ENCODE measurements at places on chromosomes 12 and 14.

GRCh38 chr14:57845316-57845715, 20.6 kb downstream of the SLC35F4 start:
- no peak for DNase-seq

- DNase-seq: no peak
These were observed 444.1 kb downstream of the RAD51B start for GRCh38 chr14:68263563-68264259.

DNA sequence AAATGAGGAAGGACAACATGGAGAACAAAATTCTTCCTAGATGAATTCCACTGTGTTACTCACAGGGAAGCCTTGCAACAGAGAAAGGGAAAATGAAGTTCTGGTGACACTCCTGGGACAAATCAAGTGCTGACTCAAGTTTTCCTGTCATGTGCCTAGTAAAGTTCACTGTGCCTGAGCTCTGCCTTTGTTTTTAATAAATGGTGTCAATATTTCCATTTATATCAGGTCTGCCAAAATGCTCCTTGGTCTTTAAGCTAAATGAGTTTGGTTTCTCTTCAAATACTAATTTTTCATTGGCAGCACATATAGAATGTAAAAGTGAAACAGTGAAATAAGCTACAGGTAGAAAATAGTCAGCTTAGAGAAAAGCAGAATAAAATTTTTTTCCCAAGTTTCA, 33.0 kb downstream of the HIGD1C start:
- DNase-seq: peak; percentile 47

DNA sequence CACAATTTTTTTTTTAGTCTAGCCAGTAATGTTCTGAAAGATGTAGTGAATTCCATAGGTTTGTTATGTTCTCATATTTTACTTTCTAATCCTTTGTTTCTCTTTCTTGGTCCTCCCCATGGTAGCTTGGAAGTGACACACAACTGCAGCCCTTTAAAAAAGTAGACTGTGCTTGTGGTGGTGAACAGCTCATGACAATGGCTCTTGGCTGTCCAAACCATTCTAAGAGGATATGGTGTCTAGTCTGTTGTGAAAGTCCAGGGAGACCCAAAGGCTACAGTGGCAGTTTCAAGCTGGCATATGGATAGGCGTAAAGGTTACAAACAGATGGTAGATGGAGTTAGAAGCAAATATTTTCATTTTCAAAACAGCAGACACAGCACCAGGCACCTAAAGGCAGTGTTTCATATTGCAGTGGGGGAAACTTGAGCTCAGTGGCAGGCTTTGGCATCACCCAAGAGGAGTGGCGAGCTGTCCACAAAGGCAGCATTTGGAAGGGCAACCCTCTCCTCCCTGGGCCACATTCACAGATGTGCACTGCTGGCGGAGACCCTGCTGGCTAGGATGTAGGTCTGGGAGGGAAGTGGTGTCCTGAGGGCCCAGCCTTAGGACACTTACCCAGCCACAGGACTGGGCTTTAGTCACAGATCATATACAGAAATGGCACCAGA, 102.1 kb downstream of the DYRK2 start:
- DNase-seq: no peak

- no peak for DNase-seq
These were observed 225.5 kb downstream of the CCDC91 start for GRCh38 chr12:28415755-28416154.

GRCh38 chr14:78592616-78593219, 422.5 kb downstream of the NRXN3 start:
- DNase-seq: no peak

GRCh38 chr14:91719839-91720238, 12.0 kb downstream of the CATSPERB start:
- DNase-seq: no peak

GRCh38 chr14:64995291-64995690, 8.6 kb downstream of the FNTB start:
- no peak for DNase-seq

DNA sequence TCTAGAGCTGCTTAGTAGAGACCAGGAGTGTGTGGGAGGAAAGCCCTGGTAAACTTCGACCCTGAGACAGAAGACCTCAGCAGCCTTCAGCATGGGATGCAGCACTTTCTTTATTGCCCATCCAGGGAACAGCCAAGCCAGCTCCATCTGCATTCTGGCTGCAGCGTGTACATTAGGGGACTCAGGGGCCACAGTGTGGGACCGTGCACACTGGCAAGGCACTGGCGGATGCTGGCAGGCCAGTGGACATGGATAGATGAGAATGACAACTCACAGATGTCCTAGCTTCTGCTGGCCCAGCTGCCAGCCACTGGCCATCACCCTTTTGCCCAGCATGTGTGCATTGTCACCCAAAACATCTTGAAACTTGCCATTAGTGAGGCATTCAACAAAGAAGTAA, 12.5 kb downstream of the PLD4 start:
- peak; percentile 17 for DNase-seq

DNA sequence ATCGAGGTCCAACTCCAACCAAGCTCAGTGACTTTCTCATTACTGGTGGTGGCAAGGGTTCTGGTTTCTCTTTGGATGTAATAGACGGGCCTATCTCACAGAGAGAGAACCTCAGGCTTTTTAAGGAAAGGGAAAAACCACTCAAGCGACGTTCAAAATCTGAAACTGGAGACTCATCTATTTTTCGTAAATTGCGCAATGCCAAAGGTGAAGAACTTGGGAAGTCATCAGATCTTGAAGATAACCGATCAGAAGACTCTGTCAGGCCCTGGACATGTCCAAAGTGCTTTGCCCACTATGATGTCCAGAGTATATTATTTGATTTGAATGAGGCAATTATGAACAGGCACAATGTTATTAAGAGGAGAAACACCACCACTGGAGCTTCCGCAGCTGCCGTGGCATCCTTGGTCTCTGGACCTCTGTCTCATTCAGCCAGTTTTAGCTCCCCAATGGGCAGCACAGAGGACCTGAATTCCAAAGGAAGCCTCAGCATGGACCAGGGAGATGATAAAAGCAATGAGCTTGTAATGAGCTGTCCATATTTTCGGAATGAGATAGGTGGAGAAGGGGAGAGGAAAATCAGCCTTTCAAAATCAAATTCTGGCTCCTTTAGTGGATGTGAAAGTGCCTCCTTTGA, 343.5 kb upstream of the RGS6 start:
- no peak for DNase-seq

GRCh38 chr14:100439781-100440180, 116.6 kb downstream of the SLC25A47 start:
- no peak for DNase-seq

DNA sequence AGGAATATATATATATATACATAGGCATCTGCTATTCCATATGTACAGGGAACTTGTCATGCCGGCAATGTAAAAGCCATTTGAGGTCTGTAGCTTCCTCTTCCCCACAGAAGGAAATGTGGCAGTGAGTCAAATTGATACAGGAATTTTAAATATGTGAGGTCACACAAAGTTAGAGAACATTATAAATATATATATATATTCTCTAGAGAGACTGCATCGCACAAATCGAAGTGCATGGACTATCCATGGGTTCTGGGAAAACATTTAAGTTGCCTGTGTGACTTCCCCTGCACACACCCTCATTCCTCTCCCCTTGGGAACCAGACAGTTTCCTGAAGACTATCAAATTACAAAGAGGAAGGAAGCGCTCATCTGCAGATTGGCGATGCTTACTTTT, 100.9 kb upstream of the CCDC91 start:
- no peak for DNase-seq

DNA sequence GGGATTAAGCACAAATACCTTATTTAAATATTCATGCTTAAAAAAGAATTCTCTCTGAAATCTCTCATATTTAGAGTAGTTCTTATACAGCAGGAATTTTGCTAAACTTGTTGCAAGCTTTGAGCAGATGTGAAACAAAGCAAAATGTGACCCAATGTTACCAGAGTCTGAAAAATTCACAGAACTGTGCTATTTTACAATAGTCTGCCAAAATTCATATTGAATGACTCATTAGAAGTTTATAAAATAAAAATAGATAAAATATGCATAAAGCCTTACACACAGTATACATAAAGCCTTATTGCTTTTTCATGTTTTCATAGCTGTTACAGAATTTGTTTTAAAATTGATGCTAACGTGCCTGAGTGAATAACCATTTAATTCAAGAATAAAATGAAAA, 17.8 kb upstream of the RHOJ start:
- no peak for DNase-seq

DNA sequence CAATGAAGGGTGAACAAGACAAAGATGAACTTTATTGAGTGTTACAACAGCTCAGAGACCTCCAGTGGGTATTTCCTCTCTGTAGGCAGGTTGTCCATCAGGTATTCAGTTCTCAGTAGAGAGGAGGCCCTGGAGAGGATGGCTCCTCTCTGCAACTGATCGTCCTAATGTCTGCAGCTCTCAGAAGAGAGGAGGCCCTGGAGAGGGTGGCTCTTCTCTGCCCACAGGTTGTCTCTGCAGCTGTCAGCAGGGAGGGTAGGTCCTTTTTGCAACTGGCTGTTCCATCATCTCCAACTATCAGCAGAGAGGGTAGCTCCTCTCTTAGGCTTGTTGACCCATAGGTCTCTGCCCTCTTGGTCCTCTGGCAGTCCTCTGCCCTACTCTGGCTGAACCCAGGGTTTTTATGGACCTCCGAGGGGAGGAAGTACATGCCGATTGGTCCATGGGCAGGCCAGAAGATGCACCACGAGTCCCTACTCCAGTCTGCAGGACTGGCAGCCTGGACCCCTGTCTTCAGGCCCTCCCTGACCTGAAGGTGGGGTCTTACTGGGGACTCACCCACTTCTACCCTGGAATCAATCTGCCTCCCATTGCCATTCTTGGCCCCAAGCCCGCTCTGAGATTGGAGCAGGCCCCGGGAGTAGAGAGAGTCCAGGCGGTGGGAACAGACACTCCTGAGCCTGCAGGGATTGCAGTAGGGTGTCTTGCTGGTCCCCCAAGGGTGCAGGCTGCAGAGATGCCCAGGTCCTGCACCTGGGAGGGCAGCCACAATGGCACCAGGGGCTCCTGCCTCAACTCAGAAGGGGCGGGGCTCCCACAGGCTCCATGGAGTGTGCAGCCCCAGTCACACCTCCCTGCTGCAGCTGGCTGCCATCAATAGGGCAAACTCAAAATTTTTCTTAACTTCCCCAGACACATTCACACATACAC, 2.3 kb downstream of the TMEM116 start:
- no peak for DNase-seq

GRCh38 chr12:117521346-117521745, 159.9 kb upstream of the NOS1 start:
- DNase-seq: no peak

DNA sequence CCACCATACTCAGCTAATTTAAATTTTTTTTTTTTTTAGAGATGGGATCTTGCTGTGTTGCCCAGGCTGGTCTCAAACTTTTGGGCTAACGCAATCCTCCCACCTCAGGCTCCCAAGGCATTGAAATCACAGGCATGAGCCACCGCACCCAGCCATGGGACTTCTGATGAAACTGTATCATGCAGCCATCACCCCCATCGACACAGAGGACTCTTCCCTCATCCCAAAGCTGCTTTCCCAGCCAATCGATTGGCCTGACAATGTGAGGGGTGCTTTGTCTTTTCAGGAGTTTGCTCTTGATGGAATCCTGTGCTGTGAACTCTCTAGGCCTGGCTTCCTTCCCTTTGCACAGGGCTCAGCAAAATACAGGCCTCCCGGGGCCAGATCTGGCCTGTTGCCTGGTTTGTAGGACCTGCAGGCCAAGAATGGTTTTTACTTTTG, 59.6 kb upstream of the NCOR2 start:
- no peak for DNase-seq

- DNase-seq: no peak
These were observed 230.5 kb downstream of the ATP23 start for GRCh38 chr12:58171914-58172313.

- no peak for DNase-seq
These were observed 593.7 kb downstream of the TMEM121 start for GRCh38 chr14:106120101-106120500.

DNA sequence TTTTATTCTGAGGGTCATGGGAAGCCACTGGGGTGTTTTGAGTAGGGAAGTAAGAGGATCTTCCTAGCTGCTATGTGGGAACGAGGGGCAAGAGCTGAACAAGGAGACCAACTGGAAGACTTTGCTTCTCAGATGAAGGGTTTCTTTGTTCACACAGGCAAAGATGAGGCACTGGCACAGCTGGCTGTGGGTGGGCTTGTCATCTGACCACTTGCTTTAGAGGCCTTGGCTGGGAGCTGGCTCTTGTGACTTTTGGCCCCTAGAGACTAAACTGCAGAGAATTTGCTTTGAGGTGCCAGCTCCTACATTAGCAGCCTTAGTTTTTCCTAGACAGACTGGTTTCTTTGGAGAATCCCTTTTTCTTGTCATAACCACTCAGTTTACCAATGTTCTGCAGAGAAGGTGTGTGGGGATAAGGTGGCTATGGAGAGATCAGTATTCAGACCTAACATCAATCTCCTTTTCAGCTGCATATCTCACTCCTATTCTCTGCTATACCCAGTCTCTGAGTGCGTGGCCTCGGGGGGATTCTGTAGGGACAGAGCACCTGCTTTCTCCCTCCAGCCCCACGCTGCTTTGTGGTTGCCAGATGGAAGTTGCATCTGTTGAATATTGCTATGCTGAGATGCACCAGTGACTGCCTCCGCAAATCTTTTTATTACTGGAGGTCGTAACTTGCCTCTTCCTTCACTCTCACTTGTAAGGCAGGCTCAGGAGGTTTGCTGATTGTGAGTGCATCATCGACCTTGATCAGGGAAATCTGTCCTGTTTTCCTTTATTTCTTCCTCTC, 12.7 kb downstream of the PPP2R5C start:
- DNase-seq: no peak

DNA sequence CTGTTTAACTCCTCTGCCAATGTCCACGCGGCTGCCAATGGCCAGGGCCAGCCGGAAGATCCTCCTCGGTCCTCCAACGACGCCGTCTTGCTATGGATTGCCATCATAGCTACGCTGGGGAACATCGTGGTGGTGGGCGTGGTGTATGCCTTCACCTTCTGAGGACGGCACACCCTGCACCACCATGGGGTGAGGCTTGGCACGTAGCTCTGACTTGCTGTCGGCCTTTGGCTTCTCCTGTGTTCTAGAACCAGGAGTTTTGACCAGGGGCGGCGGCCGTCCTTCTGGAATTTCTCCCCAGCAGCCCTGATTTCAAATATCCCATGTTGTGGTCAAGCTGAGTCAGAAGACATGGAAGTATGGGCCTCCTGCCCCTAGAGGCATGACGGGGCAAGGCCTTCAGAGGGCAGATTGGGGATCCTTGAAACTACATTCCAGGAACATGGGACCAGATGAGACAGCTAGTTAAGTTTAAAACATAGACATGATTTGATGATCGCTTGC, 47.5 kb downstream of the C14orf132 start:
- DNase-seq: no peak

DNA sequence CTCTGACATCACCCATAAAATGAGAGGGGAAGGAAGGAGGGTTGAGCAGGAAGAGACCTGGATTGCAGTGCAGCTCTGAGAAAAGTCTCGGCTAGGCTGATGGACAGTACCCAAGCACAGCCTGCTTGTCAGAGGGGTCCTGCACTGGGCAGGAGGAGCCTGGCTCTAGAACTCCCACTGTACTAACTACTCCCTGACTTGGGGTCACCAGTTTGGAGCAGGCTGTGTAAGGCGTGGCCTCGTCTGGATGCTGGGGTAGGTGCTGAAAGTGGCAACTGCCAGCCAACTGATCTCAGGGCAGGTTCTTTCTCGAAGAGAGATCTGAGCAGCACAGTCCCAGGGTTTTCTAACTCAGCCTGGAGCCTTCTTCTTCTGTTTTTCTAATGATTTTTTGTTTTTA, 176.3 kb downstream of the ATP23 start:
- DNase-seq: no peak

- DNase-seq: no peak
These were observed 9.3 kb downstream of the SYNE3 start for GRCh38 chr14:95507174-95507573.

Measured in Panc1 (cell line).